Mesangial cell (primary cell): ENCODE measurements at places on chromosomes 16 and 17. TPM values are rescaled to one million over a fixed set of nuclear protein-coding genes. Genes with fewer than 3 reads are reported as not detected.

Gene CHD9NB
- total RNA-seq, result 0.65 and 0.76 TPM in 2 replicates

Gene BCAR1
- 148 and 190 TPM in 2 replicates for total RNA-seq

Gene ARHGAP27
- 11.1 and 14.1 TPM in 2 replicates for total RNA-seq

Gene PDILT
- total RNA-seq, result not detected in 2 replicates

Gene ODF4
- not detected in 2 replicates for total RNA-seq

Gene KCNH6
- total RNA-seq, result not detected in 2 replicates

Gene SCGB1C2
- total RNA-seq, result not detected in 2 replicates

Gene DRC3
- 0.33 and 1.9 TPM in 2 replicates for total RNA-seq

Gene CDT1
- 20.4 and 63.6 TPM in 2 replicates for total RNA-seq

Gene CPHXL2
- not detected in 2 replicates for total RNA-seq

Gene CNTNAP1
- 9.8 and 15.8 TPM in 2 replicates for total RNA-seq

Gene MRPS23
- total RNA-seq, result 17.9 and 27.5 TPM in 2 replicates

Gene PRSS27
- total RNA-seq, result 1.3 and 2.0 TPM in 2 replicates

Gene WNT3
- total RNA-seq, result 1.1 TPM in 2 replicates

Gene FBXW10B
- not detected in 2 replicates for total RNA-seq

Gene NRN1L
- total RNA-seq, result 1.5 TPM in 1 of 2 replicates, not detected in the other

Gene ABCC12
- total RNA-seq, result not detected in 2 replicates

Gene OR4D1
- not detected in 2 replicates for total RNA-seq

Gene AHSP
- not detected in 2 replicates for total RNA-seq

Gene JUP
- 302 and 440 TPM in 2 replicates for total RNA-seq

Gene TM4SF5
- total RNA-seq, result not detected in 2 replicates

Gene DBNDD1
- total RNA-seq, result 14.2 and 21.8 TPM in 2 replicates
